Activated T-helper 1 cell treated with anti-CD3 and anti-CD28 coated beads, Interleukin-2, amount 50 U/mL, for 16 hours (primary cell): ENCODE measurements at places on chromosomes 12 and 14.

DNA sequence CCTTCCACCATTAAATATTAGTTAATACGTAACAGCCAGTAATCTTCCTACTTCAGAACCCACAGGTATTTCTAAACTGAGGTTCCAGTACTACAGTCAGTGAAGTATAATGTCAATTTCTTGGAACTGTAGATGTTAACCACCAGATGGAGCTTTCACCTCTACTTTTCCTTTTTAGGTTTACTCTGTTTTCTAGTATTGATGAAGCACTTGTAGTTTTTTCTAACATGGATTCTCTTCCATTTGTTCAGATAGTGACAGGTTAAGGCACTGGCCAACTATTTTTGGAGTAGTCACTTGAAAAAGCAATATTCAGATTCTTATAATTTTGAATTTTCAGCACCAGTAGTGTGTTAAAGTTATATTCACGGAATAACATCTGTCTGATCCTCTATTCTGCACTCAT is 4.6 kb upstream of the SEC23A start:
- DNase-seq, result no peak

DNA sequence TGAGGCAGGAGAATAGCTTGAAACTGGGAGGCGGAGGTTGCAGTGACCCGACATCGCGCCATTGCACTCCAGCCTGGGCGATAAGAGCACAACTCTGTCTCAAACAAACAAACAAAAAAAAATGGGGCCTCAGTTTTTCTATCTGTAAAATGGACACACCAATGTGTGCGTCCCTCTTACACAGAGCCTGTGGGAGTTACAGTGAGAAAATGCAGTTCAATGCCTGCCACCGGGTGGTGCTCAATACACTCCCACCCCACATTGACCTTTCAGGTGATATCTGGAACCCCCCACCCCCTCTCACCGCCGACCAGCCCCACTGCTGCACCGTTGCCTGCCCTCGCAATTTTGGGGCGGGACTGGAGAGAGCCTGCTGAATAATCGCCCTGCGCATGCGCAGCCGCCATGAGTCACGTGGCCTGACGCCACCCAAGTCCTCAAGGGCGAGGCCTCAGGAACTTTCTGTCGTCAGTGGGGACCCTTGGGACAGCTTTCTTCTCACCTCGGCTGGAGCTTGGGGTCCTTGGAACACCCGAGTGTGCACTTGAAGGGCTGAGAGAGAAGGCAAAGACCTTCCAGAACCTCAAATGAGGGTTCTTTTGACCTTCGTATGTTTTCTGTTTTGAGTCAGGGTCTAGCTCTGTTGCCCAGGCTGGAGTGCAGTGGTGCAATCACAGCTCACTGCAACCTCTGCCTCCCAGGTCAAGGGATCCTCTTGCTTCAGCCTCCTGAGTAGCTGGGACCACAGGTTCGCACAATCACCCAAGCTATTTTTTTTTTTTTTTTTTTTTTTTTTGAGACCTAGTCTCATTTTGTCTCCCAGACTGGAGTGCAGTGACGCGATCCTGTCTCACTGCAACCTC is 14.6 kb upstream of the CABP1 start:
- DNase-seq, result no peak

GRCh38 chr12:130787041-130787440 is 52.0 kb downstream of the STX2 start:
- DNase-seq, result no peak

DNA sequence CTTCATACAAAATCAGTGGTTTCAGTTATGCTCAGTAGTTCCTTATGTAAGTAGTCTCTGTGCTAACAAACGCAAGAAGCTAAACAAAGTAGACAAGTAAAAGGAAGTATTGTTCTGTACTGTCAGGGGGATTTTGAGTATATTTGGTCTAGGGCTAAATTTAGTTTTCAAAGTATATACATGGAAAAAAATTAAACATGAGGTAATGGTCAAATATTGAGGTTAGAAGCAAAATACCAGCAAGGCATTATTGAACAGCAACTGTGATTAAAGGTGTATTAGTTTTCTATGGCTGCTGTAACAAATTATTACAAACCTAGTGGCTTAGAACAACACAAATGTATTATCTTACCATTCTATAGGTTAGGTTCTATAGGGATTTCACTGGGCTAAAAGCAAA is 18.8 kb downstream of the GNG2 start:
- no peak for DNase-seq

- no peak for DNase-seq
Measured at GRCh38 chr14:38279572-38279971, 23.7 kb upstream of the CLEC14A start.

GRCh38 chr14:89093083-89093730 is 268.8 kb downstream of the TTC8 start:
- no peak for DNase-seq

DNA sequence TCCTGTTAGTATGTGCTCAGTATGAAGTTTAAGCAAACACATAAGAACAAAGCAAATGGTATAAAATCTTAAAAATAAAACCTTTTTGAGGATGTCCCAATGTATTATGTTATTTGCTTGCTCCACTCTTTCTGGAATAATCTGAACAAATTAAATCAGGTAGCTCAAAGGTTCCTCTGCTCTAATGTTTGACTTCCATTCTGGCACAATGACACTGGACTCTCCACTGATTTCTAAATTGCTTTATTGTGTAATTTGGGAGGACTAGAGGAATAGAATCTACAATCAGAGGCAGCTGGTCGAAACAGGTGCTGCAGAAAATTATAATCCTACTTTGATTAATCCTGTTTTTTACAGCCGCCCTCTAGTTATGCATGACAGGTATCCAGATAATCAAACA is 523.7 kb upstream of the FOXG1 start:
- no peak for DNase-seq

GRCh38 chr14:91018481-91018880 is 42.0 kb downstream of the RPS6KA5 start:
- no peak for DNase-seq

- no peak for DNase-seq
Measured at GRCh38 chr12:40225984-40226602, 1.3 kb downstream of the LRRK2 start.

DNA sequence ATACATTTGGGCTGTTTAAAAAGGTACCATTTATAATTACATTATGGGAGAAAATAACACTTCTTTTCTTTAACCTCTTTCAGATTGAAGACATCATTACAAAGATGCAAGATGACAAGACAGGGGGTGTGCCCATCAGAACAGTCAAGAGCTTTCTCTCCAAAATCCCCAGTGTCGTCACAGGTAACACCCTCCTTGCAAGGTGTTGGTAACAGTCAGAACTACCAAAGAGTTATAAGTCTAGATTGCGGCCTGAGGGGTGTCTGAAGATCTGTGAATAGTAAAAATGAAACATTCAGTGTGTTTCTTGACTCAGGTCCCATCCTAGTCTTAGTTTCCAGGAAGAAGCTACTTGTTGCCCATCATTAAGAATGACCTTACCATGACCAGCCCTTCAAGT is 419.8 kb downstream of the RGS6 start:
- DNase-seq, result no peak
